ENCODE measurements at places on chromosomes 16 and 17.
A peak's percentile ranks its signal among the peaks of the same experiment; 100 is the strongest.

DNA sequence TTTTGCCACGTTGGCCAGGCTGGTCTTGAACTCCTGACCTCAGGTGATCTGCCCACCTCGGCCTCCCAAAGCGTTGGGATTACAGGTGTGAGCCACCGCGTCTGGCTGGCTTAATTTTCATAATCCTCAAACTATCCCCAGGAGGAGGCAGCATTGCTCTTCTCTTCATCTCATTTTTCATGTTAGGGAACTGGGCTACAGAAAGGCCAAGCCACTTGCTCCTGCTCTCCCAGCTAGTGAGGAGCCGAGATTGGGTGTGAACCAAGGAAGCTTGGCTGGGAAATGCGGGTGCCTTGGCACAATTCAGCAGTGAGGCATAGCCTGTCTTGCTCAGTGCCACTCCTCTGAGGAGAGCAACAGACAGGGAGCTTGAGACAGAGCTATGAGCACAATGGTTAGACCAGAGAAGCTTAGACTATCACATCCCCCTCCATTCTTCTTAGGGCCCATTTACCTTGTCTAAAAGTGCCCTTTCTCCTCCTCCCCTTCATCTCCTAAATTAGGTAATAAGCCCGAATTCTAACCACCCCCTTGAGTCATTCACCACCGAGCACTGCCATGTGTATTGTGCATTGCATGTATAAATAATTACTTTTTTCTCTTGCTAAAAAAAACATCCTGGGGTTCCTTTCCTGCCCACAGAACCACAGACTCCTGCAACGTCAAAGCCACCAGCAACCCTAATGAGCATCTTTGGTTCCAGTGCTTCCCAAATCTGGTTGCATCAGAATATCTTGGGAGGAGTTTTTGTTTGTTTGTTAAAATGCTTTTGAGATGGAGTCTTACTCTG lies 20.0 kb upstream of the KIF19 start:
- DNase-seq: no peak

DNA sequence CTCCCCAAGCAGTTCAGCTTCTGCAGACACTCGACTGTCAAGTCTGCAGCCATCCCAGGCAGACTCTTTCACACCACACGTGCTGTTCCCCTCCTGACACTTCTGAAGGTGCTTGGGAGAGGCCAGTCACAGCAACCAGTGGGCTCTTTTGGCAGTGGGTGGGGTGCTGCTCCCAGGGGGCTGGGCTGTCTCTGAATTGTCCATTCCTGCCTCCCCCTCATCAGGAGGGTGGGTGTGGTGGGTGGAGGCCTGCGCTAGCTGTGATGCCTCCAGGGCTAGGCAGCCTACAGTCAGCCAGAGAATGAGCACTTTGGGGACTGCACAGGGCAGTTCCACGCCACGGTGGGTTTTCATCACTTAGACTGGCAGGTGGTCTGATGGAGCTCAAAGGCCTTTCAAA lies 10.3 kb downstream of the STARD3 start:
- no peak for DNase-seq

DNA sequence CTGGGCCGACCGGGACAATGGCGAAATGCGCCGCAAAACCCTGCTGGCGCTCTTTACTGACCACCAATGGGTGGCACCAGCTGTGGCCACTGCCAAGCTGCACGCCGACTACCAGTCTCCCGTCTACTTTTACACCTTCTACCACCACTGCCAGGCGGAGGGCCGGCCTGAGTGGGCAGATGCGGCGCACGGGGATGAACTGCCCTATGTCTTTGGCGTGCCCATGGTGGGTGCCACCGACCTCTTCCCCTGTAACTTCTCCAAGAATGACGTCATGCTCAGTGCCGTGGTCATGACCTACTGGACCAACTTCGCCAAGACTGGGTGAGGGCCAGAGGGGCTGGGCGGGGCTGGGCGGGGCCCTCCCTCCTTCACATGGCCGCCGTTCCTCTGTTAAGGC lies 4.3 kb upstream of the SPEM1 start:
- no peak for DNase-seq

DNA sequence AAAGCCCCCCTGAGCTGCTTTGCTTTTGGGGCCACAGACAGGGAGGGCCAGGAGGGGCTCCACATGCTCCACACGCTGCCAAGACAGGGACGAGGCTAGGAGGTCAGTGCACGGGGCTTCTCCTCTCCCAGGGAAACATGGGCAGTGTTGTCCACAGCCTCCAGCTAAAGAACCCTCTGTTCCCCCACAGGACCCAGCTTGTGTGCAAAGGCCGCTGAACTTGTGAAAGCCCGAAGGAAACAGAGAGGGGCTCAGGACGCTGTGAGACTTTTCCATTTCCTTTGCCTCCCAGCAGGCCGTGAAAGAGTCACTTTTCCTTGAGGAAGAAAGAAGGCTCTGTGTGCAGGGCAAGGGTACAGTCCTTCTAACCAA lies 9.7 kb downstream of the CDRT4 start:
- no peak for DNase-seq

- no peak for DNase-seq
Observed at GRCh38 chr17:58136669-58137279, 11.4 kb upstream of the OR4D1 start.

- DNase-seq: no peak
Observed at GRCh38 chr16:46949241-46949892, 24.1 kb downstream of the DNAJA2 start.

DNA sequence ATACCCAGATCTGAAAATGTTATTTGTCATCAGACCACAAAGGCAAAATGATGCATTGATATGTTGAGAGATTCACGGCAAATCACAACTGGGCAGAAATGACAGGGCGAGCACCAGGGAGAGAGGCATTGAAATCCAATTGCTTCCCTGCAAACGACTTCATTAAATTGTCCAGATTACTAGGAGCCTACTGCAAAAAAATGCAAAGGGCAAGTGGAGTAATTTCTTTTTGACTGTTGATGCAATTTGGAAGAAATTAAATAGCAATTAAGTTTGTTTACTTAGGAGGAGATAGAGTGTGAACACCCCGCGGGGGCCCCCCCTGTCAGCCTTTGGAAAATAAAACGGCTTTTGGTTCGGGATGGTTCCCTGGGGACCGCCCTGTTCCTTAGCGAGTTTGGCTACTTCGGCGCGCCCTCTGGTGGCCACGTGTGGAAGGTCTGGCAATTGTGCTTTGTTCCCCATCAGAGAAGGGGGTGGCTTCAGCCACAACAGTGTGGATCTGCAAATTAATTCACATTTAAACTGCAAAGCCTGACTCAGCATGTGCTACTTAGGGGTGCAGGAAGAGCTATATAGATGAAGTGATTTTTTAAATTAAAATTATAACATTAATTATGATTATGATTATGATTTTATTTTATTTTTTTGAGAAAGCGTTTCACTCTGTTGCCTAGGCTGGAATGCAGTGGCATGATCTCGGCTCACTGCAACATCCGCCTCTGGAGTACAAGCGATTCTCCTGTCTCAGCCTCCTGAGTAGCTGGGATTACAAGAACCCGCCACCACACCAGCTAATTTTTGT lies 14.5 kb upstream of the TMC7 start:
- DNase-seq: peak; percentile 51
